ENCODE measurements at places on chromosomes 11 and 22.

DNA sequence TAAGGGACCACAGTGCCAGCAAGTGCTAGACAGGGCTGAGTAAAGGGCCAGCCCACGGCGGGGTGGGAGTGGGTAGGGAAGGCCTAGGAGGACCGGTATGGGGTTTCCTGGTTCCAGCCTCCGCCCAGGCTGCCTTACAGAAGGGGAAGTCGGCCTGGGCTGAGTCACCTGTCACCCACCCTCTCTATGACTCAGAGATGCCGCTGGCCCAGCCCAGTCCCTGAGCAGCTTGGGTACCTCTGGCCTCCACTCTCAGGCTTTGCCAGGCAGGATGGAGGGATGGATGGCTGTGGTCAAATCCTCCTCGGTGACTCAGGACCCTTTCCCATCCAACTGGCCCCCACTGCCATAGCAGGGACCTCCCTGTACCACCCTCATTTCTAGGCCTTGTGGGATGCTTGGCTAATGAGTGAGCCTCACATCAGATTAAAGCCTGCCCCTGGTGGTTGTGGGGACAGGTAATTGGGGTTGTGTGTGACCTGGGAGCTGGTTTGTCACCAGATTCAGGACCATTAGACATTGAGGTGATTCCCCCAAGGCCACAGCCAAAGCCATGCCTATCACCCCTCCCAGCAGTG is 13.9 kb downstream of the SLC35E4 start:
- DNase-seq = peak; percentile 54

GRCh38 chr11:11044137-11044855 is 186.4 kb upstream of the ZBED5 start:
- no peak for DNase-seq

DNA sequence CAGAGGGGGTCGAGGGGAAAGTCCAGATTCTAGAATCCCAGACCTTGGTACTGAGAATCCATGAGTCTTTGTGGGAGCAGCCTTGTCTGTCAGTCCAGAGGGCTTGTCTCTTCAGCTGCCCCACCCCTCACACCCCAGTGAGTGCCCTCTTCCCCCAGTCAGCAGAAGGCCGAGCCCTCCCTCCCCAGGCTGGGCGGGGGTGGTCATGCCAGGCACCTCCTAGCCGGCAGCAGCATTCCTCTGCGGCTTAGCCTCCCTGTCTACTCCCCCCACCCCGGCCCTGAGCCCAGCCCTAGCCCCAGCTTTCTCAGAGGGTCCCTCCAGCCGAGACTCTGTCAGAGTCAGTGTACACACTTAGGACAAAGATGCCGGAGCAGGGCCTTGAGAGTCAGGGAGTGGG is 4.6 kb downstream of the SOX10 start:
- no peak for DNase-seq

DNA sequence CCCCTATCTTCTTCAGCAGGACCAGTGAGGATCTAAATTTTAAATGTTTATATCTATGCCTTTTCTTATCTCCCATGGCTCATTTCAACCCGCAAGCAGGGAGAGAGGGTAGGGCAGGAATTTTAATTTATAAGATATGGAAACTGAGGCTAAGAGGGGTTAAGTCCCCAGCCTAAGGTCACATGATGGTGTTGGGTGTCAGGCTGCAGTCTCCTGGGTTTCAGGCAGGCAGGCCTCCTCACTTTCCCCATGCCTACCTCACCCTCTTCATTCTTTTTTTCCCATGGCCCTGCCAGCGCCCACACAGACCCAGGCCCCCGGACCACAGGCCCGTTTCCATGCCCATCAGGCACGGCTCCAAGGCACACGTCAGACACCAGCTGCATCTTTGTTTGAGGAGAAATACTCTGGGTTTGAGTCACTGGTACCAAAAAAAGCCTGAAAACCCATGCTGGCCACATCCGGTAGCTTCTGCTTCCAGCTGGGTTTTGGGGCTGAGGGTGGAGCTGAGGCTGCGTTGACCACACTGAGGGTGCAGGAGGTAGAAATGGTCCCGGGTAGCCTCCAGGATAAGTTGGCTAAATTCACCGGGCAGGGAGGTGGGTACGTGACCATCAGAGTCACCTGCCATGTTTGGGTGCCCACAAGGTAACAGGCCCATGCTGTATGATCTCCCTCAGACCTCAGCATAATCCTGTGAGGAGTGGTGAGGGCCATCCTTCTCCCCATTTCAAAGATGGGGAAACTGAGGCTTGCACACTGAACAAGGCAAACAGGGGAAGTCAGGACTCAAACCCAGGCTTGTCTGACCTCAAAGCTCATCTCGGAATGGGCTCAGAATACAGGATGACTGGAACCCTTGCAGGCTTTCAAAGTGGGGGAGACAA is 7.5 kb downstream of the CRYBB1 start:
- DNase-seq = peak; percentile 35

GRCh38 chr11:64713016-64713707 is 9.8 kb downstream of the NRXN2 start:
- no peak for DNase-seq

- DNase-seq = no peak
Measured at GRCh38 chr11:116579857-116580727, 192.7 kb downstream of the BUD13 start.

DNA sequence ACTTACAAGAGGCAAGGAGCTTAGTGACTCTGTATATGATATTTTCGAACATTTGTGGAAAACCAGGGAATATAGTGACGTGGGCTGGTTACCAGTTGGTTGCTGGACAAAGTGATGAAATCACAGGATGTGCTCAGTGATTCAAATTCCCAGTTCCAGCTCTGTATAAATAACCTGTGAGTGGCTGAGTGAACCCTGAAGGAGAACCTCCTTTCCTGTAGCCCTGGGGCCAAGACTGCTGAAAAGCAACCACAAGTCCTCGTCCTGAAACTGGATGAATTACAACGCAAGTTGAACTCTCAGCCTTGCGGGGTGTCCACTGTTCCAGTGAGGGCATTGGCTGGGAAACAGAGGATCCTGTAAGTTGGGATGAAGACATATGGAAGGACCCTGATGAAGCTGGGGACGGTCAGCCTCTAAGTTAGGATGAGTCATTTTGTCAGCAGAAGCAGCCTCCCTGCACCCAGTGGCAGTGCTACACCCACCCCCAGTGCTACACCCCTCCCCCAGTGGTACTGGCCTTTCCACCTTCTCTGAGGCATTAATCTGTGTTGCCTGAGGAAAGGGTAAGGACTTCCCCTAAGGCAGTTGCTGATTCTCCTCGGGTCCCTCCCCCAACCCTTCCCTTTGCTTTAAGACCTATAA is 22.0 kb upstream of the CD81 start:
- DNase-seq = no peak

DNA sequence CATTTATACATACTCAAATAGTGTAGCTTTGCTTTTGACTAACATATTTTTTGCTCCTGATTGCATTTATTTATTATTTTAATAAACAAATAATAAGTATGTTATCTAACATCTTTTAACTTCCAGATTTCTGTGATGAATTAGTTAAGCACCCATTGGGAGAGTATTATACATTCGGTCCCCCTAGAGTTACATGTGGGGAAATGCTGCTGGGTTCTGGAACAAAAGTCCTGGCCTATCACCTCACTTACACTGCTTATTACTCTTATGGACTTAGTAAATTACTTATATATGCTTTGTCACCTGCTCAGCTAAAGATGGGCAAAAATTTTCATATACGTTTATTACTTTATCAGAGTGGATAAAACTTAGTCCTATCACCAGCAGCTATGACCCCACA is 1163.0 kb downstream of the FAM181B start:
- no peak for DNase-seq

DNA sequence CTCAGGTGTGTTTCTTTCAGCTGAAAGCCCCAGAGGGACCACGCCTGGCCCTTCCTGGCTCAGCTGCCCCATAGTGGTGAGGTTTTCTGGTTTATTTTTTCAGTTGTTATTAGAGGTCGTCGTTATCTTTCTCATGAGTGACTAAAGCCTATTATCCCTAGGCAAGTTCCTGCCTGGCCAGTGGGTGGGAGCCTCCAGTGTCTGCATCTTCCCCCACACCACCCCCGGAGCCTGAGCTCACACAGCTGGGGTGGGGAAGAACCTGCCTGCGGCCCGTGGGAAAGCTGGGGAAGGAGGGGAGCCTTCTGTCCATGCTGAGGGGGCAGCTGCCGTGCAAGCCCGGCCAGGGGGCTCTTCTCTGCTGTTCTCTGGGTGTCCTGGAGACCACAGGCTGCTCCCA is 24.3 kb upstream of the PPFIA1 start:
- DNase-seq = no peak

- DNase-seq = no peak
Measured at GRCh38 chr22:47631571-47632102, 869.2 kb downstream of the TBC1D22A start.

Measured in stimulated activated effector memory CD8-positive, alpha-beta T cell treated with anti-CD3 and anti-CD28 coated beads, Interleukin-12 subunit alpha, Interleukin-12 subunit beta, amount 100 ng/mL, for 72 hours (primary cell).